NCI-H524 treated with DMSO at 0.1 percent for 48 hours (cell line): ENCODE measurements at places on chromosomes 2 and 18.

- DNase-seq: no peak
These were observed 34.8 kb upstream of the KLHL29 start for GRCh38 chr2:23350041-23350791.

- no peak for DNase-seq
These were observed 1.9 kb downstream of the NDUFV2 start for GRCh38 chr18:9104244-9104901.

DNA sequence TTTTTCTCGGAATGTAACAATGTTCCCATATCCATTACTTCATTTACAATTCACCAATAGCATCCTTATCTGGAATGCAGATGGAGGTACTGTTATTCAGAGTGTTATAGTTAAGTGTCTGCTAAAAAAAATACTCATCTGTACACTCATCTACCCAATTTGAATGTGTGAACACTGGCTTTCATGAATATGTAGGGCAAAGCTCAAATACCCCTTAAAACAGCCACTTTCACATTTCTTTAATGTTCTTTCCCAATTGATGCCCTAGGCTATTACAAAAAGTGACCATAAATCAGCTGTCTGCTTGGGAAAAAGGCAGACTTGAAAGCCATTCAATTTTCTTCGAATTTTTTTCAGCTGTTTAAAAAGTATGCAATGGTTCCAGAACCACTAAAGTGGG lies 796.3 kb upstream of the FSHR start:
- no peak for DNase-seq

DNA sequence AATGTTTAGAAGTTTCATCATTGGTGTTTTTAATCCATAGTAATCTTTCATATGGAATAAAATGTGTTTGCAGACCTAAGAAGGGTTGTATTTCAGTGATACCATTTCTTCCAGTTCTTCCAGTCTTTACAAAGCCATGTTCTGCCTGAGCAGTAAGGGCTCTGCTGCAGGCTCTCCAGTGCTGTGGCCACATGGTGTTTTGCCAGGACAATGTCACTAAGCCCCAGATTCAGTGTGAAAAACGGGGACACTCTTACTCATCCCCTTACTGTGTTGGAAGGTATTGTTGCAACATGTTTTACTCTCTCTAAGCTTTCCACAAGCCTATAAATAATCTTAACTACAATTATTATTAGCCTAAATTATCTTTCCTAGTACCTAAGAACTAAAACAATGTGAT lies 481.4 kb upstream of the CDH7 start:
- DNase-seq: no peak

DNA sequence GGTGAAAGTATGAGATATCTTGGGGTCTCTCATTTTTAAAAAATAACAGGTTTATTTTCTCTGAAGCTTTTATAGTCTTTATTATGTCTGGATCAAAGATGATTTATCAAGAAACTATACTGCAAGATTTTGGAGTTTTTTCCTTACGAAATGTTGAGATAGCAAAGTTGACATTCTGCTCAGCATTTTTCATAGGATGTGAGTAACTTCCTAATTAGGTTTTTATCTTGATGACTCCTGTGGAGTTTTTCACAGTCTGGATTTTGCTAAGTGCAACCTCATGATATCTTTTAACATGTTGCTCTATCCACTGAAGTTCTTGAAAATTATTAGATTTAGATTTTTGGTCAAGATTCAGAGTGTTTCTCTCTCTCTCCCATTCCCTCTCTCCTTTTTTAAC lies 17.8 kb downstream of the TCF7L1 start:
- no peak for DNase-seq

GRCh38 chr2:96669539-96670215 lies 27.1 kb downstream of the FER1L5 start:
- DNase-seq: no peak

DNA sequence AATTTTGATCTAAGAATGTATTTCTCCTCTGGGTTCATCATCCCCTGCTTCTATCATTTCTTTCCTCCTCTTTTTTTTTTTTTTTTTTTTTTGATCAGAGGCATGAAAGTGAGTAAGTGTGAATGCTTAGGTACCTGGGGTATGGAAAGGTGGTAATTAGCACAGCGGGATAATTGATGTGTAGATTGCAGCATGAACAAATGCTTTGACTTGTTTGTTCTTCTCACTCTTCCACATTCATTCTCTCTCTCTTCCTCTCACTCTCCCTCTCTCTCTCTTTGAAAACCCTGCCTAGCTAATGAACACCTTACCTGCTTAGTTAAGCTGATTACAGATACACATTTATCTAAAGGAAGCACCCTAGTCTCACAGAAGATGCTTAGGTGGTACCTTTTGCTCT lies 74.7 kb downstream of the ZEB2 start:
- no peak for DNase-seq

DNA sequence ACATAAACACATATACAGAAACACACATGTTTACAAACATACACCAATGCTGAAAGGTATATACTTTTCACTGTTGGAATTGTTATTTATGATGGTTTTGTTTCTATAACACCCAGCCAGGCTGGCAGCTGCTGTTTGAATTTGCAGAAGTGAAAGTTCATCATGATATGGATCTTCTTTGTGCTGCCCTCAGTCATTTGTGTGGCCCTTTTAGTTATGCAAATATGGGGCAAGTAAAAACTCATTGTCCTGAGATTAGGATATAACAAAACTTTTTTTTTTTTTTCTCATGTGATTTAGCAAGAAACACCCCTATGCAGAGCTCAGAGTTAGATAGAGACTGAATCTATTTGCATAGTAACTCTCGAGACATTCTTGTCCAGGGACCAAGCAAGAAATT lies 714.1 kb downstream of the KCNJ3 start:
- no peak for DNase-seq

GRCh38 chr2:71492112-71492511 lies 38.8 kb downstream of the DYSF start:
- DNase-seq: no peak

DNA sequence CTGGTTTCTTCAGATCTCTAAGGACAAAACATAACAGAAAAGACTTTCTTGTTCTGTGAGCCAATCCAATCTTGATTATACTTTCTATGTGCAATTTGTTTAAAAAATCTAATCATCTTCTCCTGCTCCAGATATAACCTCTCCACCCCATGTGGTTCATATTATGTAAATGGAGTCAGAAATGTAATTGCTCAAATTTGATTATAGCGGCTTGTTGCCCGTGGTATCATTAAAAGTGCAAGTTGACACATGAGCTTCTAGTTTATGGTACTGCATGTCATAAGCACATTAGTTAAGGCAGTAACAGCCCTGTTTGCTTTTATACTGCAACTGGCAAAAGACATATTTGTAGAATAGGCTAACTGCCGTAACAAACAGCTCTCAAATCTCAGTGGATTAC lies 715.1 kb upstream of the CDH7 start:
- DNase-seq: no peak

GRCh38 chr2:60433018-60433596 lies 120.3 kb downstream of the BCL11A start:
- DNase-seq: no peak

- DNase-seq: no peak
These were observed 286.4 kb upstream of the CNTNAP5 start for GRCh38 chr2:123738643-123739042.

GRCh38 chr2:35978218-35978617 lies 377.4 kb upstream of the CRIM1 start:
- DNase-seq: no peak

DNA sequence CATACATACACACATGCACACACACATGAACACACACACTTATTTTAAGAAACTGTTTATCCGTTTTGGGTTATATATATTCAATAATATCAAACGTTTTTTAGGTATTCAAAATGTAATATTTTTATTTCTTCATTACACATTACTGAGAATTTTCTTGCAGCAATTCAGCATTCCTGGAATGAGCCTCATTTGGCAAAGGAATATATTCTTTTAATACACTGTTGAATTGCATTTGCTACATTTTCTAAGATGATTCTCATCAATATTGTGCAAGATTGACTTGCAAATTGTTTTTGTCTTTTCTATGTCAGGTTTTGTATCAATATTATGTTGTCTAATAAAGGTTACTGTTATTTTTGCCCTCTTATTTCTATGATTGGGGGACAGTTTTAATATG lies 276.1 kb upstream of the CYP26B1 start:
- DNase-seq: no peak

DNA sequence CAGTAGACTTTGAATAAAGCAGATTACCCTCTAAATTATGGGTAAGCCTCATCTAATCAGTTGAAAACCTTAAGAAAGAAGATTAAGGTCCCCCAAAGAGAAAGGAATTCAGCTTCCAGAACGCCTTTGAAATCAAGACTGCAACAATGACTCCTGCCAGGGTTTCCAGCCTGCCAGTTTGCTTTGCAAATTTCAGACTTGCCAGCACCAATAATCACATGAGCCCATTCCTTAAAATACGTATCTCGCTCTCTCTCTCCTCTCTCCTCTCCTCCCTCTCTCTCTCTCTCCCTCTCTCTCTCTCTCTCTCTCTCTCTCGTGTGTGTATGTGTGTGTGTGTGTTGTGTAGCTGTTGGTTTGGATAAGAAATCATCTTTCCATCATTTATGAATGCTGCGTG lies 184.2 kb downstream of the PDE1A start:
- DNase-seq: no peak

GRCh38 chr2:160735696-160736095 lies 242.1 kb upstream of the RBMS1 start:
- DNase-seq: no peak

DNA sequence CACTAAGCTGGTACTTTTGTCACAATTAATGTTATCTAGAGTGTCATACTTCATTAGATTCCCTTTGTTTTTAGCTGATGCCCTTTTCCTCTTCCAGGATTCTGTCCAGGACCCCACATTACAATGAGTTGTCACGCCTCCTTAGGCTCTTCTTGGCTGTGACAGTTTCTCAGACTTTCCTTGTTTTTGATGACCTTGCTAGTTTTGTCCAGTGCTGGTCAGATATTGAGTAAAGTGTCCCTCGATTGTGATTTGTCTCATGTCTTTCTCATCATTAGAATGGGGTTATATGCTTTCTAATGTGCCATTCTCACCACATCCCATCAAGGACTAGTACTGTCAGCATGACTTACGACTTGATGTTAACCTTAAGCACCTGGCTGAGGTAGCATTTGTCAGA lies 162.3 kb downstream of the FHOD3 start:
- no peak for DNase-seq

- no peak for DNase-seq
These were observed 251.5 kb upstream of the MEX3C start for GRCh38 chr18:51448949-51449348.

- DNase-seq: no peak
These were observed 289.2 kb downstream of the TDRD15 start for GRCh38 chr2:21412944-21413443.

DNA sequence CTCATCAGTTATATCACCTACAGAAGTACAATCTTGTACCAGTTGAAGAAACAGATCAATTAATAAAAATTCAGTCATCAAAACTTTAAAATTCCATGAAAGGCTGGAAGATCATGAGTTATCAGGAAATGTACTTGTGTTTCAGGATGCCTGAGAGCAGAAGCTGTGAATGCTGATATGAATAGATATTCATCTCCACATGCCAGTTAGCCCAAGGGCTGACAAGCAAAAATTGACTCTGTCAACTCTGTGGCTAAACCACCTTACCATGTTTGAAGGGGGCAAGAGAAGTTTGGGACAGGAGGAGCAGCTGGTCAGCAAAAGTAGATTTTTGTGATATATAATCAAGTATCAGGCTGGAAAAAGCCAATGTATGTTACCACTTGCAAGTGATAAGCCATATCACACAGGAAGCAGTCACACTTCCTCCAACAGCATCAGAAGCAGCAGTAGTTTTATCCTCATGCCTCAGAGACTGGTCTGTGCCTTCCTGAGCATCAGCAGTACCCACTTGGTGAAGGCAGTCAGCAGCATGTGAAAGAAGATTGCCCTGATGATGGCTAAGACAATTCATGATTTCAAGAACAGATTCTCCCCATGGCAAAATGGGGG lies 328.2 kb upstream of the CNTNAP5 start:
- DNase-seq: no peak

DNA sequence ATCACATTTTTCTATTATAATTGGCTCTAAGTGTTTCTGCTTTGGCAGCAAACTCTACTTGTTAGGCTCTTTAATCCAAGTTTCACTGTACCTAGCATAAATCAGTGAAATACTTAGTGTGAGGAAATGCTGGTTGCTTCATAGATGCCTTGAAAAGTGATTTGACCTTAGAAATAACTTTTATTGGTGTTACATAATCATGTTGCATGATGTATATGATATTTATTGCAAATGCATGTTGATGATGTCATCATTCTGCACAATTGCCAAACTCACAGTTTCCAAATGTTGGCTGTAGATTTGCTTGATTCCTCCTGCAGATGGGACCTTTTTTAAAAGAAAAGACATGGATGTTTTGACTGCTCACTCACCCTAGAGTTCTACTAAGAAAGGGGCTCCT lies 137.6 kb upstream of the BCL2L11 start:
- no peak for DNase-seq

GRCh38 chr2:119756837-119757236 lies 2.9 kb upstream of the PTPN4 start:
- DNase-seq: no peak

GRCh38 chr2:148541792-148542191 lies 102.8 kb upstream of the EPC2 start:
- DNase-seq: no peak

DNA sequence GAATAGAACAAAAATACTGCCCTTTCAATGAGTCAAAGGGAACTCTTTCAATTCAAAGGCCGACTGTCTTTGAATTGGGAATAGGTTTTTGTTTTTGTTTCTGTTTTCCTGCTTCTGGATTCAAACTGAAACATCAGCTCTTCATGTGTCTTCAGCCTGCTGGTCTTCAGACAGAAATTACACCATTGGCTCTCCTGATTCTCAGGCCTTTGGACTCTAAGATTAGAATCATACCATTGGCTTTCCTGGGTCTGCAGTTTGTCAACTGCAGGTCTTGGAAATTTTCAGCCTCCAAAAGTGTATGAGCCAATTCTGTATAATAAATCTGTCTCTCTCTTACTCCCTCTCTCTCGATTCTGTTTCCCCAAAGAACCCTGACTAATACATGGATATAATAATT lies 31.1 kb downstream of the CTLA4 start:
- DNase-seq: no peak
